Nucleus accumbens (tissue), 56 donors: ENCODE measurements at places on chromosomes 3 and 15.

GRCh38 chr3:65864357-65864904 is 174.3 kb downstream of the MAGI1 start:
- no peak for DNase-seq

DNA sequence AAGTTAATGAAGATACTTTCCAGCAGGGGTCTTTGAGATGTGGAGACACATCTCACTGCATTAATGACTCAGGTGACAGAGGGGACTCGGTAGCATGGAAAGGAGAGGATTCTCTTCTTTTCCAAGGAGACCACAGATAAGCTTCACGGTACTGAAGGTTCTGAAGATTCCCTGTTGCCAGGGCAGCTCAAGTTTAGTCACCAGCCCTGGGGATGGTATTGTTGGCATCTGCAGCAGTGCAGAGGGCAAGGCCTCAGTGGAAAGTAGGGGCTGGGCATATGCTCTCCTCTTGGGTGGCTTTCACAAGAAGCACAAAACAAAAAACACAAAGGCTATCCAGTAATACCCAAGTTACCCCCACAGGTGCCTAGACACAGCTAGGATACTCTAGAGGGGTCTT is 38.0 kb upstream of the MRPL3 start:
- DNase-seq = no peak

DNA sequence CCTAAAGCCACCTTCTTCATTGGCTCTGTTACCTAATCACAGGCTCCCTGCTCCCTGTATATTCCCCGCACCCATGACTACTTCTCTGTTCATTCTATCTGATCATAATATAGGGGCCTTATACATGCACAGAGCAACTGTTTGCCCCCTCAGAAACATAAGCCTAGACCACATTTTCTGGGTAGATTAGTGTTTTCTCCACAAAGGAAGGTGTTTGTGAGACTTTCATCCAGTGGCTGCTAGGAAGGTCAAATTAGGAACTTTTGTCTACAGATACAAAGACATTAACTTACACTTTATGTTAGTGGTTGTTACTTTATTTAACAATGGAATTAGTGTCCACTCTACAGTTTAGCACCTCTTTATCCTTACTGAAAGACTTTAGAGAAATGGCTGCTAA is 174.9 kb downstream of the GHSR start:
- DNase-seq = no peak

- no peak for DNase-seq
Measured at GRCh38 chr3:41236228-41236627, 36.9 kb downstream of the CTNNB1 start.

DNA sequence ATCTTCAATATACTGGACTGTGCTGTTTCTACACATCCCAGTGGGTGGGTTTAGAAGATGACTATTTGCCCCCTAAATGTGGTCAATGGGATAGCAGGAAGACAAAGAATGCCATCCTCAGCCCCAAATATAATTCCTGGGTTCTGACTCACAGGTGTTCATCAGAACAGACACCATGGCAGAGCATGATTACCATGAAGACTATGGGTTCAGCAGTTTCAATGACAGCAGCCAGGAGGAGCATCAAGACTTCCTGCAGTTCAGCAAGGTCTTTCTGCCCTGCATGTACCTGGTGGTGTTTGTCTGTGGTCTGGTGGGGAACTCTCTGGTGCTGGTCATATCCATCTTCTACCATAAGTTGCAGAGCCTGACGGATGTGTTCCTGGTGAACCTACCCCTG is 3.0 kb downstream of the CXCR6 start:
- DNase-seq = no peak
